Non-pigmented ciliary epithelial cell (primary cell): ENCODE measurements at places on chromosomes 12 and 14.
A peak's percentile ranks its signal among the peaks of the same experiment; 100 is the strongest.

DNA sequence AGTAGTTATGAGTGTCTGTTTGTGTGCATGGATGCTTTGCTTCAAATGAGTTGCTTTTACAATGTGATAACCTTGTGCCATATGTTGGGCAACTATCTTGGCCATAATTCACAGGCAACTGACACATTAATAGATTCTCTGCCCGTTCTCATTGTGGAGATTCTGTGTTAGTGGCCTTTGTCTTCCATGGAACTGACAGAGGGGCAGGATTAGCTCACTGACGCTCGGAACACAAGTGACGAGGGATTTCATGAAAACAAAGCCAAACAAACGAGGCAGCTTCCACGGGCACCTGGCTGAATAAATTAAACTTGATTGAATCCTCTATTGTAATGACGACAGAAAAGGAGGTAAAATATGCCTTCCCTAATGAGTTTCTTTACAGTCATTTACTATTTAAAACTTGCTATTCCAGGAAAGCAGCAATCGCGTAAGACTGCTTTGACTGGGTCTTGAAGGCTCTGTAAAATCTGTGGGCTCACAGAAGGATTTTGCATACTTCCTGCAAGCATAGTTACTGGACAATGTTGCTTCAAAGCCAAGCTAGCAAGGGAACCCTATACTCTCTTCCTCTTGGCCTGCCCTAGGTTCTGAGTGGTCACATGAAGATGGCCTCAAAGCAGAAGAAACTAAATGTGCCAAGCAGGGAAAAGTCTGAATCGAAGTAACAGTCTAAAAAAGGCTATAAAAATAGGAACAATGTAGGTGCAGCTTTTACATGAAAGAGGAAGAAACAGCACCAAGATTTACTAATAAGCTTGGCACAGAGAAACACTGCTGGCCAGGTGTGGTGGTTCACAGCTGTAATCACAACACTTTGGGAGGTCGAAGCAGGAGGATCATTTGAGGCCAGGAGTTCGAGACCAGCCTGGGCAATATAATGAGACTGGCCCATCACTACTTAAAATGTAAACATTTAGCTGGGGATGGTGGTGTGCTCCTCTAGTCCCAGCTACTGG lies 28.1 kb upstream of the SINHCAF start:
- DNase-seq, result no peak

DNA sequence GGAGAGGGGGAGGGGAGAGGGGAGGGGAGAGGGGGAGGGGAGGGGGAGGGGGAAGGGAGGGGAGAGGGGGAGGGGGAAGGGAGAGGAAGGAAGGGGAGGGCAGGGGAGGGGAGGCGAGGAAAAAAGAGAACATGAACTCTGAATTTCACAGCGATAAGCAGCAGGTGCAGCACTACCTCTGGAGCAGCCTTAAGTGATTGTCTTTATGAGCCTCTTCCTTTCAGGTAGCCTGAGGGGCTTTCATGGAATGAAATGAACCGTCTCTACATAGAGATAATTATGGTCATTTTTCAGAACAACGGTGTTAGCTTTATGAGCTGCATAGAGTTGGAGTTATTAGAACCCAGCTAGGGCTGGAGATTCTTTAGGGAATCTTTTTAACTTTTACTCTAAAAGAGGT lies 18.1 kb upstream of the PTCSC3 start:
- DNase-seq, result no peak

GRCh38 chr12:104439137-104439536 lies 17.6 kb upstream of the CHST11 start:
- DNase-seq, result no peak

DNA sequence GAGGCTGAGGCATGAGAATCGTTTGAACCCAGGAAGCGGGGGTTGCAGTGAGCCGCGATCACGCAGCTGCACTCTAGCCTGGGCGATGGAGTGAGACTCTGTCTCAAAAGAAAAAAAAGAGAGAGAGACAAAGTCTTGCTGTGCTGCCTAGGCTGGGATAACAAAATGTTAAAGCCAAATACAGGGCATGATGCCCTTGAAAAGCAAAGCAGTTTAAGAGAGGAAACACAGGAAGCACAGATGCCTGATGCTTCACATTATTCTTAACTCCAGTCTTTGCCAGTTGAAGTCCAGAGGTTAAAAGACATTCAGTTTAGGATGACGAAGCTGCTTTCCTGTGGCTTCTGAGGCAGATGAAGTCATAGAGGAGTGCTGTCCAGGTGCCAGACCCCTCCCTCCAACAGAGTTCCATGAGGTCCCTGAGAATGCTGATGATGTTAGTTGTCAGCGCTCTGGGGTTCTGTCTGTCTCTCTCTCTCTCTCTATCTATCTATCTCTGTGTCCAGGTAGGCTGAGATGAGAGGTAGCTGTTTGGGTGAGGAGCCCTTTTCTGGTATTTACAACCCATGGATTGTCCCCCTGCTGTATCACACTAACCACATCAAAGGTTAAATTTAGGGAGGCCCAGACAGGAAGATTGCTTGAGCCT lies 4.9 kb upstream of the MRPL52 start:
- peak; percentile 90 for DNase-seq

DNA sequence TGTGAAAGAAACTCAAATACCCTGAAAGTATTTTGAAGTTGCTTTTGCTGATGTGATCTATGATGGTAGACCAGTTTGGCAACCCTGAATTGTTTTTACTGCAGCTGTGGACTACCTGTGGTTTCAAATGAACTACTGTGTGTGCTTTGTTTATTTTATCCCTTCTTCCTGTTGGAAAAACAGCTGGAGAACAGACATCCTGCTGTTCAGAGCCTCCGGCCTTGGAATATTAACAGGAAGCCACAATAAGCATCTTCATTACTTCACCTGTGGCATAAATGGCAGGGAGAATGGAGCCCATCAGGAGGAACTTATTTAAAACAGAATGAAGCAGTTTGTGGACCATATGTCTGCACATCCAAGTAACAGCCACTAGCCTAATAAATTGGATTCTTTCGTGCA lies 104.8 kb downstream of the DUSP6 start:
- no peak for DNase-seq

DNA sequence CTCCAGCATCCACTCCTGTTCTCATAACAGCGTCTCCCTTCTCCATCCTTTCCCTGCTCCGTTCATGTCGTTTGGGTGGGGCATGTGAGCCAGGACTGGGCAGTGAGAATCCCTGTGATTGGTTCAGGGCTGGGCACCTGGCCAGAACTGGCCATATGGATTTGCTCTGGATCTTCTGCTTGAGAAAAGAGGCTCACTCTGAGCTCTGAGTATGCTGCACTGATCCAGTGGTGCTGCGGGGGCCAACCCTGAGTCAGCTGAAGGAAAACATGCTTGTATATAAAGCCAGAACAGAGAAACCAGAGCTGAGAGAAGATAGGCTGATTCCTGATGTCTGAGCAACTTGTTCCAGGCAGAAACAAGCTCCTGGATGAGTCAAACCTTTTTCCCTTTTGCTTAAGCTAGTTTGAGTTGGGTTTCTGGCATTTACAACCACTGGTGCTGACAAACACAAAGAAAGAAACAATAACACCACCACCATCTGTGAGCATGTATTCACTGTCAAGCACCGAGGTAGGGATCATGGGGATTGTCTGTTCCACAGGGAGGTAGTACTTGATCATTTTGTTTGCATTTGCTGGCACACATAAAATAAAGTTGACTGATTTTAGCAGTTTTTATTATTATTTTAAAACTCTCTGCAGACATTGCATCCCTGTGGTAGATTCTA lies 14.0 kb upstream of the HPD start:
- DNase-seq, result peak; percentile 95

GRCh38 chr12:122265886-122266229 lies 436 bp downstream of the VPS33A start:
- DNase-seq, result peak; percentile 4

- no peak for DNase-seq
Measured at GRCh38 chr14:98903371-98903770, 368.6 kb downstream of the BCL11B start.

DNA sequence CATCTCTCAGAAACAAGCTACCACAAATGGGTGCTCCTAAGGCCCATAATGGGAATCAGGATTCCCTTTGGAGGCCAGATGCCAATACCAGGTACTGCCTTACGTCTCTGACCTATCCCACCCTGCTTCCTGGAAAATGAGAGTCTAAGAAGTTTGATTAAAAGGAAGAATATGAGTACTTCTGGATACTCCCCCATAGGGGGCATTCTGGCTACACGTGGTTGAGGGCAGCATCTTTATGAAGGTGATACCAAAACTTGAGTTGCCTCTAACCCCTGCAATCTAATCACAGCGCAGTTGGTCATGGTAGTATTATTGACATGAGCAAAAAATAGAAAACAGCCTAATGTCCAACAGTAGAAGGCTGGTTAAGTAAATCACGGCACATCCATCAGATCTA lies 184.2 kb upstream of the LHX5 start:
- DNase-seq, result no peak

DNA sequence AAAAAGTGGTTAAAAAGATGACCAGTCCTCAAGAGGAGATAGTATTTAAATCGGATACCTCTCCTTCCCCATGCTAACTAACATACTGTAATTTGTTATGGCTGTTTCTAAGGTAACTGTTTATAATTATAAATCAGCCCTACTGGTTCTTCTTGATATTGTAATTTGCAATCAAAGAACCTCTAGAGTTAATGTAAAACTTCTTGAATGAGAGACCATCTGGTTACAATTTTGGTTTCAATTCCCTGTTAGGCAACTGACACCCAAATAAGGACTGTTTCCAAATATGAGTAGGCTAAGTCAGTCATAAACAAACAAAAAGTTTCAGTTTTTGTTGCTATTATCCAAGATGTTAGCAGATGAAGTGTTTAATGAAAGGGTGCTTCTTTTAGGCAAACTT lies 120.2 kb upstream of the DNM1L start:
- no peak for DNase-seq

GRCh38 chr12:22262309-22262708 lies 72.2 kb downstream of the ST8SIA1 start:
- DNase-seq, result no peak

DNA sequence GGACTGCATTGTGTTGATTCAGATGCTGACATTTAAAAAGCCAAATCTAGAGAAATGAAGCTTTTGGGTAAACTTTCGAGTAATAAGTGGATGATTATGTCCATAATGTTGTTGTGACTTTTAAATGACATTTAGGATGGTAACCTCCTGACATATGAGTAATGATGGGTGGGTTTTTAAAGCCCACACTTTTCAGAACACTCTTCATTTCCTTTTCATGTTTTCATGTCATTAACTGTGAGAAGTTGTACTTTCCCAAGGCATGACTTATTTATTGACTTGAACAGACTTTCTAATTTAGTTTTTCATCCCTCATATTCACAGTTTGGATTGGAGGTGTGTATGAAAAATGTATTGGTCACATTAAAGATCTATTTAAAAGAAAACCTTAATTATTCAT lies 35.5 kb downstream of the RGS6 start:
- DNase-seq, result no peak

DNA sequence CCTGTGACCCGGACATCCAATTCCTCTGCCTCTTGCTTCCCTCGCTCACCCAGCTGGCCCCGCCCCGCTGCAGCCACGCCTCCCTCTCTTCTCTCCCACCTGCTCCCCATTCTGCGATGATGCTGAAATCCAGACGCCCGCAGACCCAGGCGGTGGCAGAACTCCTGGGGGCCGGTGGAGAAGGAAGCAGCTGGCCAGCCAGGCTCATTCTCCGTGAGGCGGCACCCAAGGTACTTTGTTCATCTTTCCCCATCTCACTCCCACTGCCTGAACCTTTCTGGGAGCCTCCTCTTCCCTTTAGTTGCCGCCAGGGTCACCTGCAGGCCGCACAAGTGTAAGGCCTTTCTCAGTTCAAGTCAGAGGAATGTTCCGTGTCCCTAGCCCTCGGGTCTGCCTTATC lies 35.7 kb downstream of the FOXN4 start:
- no peak for DNase-seq

DNA sequence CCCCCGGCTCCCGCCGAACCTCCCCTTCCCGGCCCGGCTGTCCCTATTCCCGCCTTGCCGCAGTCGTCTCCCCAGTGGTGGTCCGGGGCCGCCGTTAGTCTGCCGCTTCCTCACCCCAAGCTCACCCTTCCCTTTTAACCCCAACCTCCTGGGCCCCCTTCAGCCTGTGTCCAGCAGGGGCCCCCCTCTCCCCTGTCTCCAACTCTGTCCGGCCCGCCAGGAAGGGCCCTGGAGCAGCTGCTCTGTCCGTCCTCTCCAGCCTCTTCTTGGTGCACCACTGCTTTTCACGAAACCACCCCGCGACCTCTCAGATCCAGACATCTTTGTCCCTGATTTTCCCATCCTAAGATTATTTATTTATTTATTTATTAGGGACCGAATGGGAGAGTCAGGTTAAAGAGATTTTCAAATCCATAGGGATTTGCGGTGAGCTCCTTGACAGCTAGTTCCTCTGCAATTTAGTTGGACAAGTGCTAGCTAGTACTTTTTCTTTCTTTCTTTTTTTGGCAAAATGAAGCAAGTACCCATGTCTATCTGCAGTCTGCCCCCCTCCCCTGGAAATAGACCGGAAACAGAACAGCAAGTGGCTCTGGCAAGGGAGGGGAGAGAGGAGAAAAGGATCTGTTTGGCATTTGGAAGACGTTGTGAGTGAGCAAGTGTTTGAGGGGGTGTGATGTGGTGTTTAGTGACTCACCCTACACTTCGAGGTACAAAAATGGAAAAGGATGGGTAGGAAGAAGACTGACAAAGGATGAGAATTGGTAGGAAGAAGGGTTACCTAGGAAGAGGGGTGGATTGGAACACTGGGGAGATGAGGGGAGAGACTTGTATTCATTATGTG lies 632 bp downstream of the UBR7 start:
- no peak for DNase-seq

GRCh38 chr14:60575008-60575407 lies 66.1 kb downstream of the SIX6 start:
- DNase-seq, result no peak
